ENCODE measurements at places on chromosomes 7 and 10.

GRCh38 chr7:155788616-155789000 lies 23.7 kb downstream of the SHH start:
- no peak for DNase-seq

GRCh38 chr10:99530108-99531025 lies 2.4 kb upstream of the NKX2-3 start:
- no peak for DNase-seq

GRCh38 chr7:16891338-16891737 lies 9.6 kb upstream of the AGR3 start:
- DNase-seq: no peak

- DNase-seq: no peak
Measured at GRCh38 chr7:46524350-46524749, 603.3 kb upstream of the IGFBP3 start.

GRCh38 chr7:127034186-127034806 lies 218.4 kb downstream of the GRM8 start:
- DNase-seq: no peak

DNA sequence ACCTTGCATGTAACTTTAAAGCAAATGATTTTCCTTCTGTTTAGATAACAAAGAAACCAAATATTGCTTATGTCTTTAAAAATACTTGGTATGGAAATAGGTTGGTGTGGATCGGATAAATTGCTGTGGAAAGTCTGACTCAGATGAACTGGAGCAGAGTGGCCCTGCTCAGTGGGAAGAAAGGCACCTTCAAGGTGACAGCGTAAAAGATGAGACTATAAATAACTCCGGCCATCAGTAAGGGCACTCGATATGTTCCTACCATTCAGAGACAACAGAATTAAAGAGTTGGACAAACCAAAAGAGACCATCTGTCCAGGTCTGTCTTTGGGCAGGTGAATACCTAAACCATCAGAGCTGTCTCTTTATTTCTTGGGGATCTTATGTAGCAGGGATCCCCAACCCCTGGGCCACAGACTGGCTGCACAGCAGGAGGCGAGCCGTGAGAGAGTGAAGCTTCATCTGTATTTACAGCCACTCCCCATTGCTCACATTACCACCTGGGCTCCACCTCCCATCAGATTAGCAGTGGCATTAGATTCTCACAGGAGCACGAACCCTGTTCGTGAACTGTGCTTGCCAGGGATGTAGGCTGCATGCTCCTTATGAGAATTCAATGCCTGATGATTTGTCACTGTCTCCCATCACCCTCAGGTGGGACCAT lies 357.1 kb downstream of the PRPF18 start:
- DNase-seq: no peak

- no peak for DNase-seq
Measured at GRCh38 chr7:114740095-114740494, 181.8 kb upstream of the MDFIC start.

DNA sequence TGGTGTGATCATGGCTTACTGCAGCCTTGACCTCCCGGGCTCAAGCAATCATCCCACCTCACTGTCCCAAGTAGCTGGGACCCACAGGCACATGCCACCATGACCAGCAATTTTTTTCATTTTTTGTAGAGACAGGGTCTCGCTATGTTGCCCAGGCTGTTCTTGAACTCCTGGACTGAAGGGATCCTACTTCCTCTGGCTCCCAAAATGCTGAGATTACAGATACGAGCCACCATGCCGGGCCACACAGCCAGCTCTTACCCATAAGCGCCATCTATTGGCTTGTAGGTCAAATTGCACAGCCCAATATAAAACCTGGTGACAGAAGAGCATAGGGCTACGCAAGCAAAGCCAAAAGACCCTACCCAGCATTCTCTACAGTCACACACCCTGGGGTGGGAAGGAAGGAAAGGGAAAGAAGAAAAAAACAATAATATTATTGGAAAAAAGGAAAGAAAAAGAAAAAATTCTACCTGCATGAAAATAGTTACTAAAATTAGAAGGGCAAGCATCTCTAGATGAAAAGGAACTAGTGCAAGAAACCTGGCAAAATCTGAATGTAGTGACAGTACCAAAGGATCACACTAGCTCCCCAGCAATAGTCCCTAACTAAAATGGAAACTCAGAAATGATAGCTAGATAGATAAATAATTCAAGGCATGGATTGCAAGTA lies 29.4 kb upstream of the AMPH start:
- DNase-seq: no peak

DNA sequence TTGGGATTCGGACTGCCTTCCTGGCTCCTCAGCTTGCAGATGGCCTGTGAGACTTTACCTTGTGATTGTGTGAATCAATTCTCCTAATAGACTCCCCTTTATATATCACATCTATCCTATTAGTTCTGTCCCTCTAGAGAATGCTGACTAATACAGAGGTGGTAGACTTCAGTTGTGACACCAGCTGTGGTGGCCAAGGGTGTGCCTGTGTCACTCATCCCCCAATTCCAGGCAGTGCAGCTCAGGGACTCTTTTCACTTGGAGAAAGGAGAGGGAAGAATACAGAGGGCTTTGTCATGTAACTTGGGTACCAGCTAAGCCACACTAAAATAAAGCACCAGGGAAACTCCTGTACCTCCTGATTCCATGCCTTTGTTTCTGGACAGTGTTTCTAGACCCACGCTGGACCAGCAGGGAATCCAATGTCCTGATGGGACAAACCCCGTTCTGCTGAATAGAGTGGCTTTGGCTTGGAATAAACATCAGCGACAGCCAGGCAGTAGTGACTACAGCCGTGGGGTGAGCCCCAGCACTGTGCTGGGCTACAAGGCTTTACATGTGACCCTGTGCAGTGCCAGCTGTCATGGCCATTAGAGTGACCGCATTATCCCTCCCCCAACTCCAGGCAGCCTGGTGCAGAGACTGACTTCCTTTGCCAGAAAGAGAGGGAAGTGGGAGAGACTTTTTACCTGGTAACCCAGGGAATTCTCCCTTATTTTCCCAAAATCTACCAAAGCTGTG lies 233.6 kb downstream of the ANK3 start:
- DNase-seq: no peak

DNA sequence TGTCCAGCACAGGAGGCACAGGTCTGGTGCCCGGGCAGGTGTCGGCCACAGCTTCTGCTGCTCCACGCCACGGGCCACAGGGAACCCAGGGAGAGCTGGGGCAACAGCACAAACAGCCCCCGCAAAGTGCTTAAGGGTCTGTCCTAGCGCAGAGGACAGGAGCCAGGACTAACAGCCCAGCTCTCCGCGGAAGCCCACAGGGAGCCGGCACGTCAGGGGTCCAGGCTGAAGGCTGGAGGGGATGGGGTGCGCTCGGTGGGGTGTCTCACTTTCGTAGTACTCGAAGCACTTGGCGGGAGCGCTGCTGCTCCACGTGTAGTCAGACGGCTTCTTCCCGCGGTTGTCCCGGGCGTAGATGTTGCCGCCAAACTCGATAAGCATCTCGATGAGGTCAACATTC lies 24.9 kb downstream of the ASB13 start:
- DNase-seq: no peak

DNA sequence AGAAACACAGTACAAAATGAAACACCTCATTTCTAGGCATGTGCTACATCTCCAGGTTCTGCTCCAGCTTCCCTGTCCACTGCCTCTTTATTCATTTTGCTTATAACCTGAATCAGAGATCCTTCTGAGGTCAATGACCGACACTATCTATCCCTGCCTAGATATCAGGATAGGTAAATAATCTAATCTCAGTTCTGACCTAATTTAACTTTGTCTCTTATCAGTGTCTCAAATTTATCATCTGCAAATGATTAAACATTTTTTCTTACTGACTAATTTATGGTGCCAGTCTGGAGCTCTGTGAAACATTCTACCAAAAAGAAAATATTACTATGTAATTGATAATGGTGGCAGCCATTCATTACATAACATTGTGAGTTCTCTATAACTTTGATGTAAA lies 61.1 kb downstream of the SGCE start:
- no peak for DNase-seq

DNA sequence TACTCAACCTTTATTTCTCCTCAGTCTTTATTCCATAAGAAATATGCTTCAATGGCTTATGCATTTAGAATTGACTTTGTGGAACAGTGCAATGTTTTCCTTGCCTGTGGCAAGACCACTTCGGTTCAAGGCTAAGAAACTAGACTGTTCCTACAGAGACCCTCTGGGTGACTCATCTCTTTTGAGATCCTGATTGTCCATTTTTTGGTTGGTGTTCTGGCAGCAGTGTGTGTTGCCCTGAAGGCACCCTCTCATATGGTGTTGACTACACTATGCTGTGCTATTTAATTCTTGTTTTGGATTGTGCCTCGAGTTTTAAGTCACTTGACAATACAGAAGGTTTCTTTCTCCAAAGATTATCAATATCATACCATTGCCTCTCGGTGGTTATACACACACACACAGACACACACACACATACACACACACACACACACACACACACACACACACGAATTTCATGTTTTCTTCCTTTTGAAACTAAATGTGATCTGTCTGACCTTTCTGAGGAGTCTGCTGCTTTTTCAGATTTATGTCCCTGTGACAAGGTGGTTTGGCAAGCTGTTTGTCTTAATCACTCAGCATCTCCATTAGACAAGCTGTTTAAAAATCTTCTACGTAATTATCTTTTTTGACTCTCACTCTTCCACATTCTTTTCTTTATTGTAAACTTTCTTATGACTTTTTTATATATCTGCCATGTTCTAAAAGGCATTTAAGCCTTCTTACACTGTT lies 187.2 kb downstream of the VTI1A start:
- DNase-seq: no peak

DNA sequence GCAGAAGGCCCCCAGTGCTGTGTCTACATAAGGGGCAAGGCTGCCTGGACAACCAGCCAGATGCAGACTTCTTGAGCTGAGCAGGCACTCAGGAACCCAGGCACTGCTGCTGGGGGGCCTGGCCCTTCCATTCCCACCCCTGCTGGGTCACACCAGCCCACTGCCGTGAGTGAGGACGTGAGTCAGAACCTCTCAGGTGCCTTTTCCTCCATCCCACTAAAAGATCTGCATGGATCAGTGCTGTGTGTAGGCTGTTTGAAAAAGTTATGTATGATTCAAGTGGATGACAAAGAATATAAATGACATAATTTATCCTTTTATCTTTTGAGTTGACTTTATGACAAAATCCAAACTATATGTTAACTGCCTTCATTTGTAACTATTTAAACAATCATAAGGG lies 499.3 kb downstream of the INHBA start:
- no peak for DNase-seq

DNA sequence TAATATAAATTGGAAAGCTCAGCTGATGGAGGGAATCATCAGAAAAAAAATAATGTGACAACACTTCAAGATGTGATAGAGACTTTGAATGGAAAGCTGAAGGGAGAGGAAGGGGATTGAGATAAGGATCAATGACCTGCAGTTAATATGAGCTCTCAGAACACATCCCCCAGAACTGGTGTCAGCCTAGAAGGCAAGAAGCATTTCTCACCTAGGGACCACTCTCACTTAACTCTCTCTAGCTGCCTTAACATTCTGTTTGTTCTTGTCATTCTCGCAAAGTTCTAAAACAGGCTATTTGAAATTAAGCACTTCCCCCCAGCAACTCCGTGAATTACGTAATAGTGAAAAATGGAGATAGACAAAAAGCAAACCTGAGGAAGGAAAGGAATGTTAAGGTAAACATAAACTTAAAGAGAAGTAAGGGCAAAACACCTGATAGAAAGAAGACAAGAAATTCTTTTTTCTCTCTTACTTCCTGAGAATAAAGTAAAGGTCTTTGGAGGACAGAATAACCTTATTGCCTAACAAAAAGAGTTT lies 1.2 kb upstream of the MPP7 start:
- no peak for DNase-seq

DNA sequence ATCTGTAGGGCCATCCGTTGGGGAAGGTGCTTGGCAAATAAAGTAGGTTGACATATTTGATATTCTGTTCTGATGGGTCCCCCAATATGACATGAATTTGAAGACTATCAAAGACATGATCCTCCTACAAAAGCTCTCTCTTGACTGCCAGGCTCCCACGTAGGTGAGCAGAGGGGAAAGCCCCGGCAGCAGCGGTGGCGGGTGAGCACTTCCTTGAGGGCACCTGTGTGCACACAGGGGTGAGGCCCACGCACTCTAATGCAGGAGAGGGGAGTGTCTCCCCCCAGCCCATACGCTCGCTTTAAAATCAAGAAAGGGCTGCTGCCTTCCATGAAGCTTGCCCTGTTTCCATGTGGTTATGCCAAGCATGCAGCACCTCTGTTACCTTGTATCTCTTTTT lies 100.4 kb downstream of the TAX1BP1 start:
- no peak for DNase-seq

GRCh38 chr10:75717126-75717916 lies 285.9 kb downstream of the LRMDA start:
- DNase-seq: no peak

DNA sequence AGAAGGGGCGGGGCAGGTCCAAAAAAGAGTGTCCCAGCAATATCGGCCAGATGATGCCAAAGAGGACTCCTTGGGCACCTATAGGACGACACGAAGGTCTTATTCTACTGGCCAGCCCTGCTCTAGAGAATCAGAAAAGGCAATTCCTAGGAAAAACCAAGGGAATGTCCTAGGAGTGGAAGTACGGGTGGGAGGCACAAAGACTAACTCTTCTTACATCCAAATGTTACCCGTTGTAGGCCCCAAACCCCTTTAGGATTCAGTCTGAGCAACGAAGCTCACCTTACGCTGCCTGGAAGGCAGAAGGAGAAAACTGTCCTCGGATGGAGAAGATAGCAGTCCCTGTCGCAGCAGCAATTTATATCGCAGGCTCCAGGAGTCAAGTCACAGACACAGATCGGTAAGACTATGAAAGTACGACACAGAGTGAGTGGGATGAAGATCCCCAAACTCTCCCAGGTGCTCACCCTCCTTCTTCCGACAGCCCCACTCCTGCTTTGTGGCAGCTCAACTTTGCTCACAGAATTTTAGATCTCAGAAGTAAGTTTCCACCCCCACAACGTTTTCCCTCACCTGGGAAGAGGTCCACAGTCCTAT lies 558 bp downstream of the TCTN3 start:
- DNase-seq: no peak

DNA sequence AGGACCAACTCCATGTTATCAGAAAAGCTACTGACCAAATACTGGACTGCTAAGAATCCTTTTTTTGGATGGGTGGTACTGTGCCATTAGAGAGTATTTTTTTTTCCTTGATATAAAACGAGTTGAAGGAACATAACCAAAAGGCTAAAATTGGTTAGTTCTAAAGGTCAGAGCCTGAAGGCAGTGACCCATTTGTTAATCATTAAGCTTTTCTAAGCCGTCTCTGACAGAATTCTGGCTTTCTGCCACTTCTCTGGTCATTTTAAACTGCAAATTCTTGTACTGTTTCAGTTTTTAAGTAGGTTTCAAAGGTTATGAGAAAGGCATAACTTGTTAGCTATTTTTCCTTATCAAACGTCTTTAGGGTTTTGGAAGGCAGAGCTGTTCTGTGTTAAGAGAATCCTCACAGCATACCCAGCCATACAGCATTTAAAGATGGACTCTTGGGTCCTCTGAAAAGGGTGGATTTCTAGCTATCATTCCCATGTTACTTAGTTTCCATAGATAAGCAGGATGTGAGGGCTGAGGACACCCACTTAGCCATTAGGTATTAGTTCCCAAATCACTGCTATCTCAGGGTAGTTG lies 196.8 kb downstream of the RNLS start:
- DNase-seq: no peak

Data from NCI-H187 treated with DMSO at 0.1 percent for 48 hours (cell line).